Mesenteric fat pad (tissue), 1 donor: ENCODE measurements at places on chromosomes 7 and 10.
A peak's percentile ranks its signal among the peaks of the same experiment; 100 is the strongest.

DNA sequence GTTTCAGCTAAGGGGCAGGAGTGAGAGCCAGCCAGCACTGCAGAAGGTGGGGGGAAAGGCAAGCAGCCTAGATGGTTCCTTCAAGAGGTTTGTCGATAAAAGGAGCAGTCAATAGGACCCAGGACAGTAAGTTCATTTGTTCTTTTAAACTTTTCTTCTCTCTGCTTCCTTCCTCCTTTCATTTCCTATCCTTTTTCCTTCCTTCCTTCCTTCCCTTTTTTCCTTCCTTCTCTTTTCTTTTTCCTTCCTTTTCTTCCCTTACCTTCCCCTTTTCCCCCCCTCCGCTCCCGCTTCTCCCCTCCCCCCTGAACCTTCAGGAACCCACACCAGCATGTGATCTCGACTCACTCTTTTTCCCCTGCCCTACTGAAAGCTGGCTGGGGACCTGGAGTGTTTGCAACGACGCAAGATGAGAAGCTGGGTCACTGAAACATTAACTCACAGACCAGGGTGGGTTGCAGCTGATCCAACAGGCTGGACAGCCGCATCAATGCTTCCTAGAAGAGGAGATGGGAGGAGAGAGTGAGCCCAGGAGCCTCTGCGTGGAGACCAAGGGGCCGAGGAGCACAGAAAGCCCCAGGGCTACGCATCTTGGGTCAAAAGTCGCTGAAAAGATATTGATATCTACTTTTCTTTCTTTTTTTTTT, 103.4 kb upstream of the SDK1 start:
- peak; percentile 26 for DNase-seq

GRCh38 chr7:139776486-139777132, 1.2 kb downstream of the HIPK2 start:
- no peak for DNase-seq

- no peak for DNase-seq
These were observed 76.2 kb upstream of the NMT2 start for GRCh38 chr10:15244635-15245197.

GRCh38 chr10:13816195-13816925, 229.6 kb downstream of the PRPF18 start:
- DNase-seq, result no peak

DNA sequence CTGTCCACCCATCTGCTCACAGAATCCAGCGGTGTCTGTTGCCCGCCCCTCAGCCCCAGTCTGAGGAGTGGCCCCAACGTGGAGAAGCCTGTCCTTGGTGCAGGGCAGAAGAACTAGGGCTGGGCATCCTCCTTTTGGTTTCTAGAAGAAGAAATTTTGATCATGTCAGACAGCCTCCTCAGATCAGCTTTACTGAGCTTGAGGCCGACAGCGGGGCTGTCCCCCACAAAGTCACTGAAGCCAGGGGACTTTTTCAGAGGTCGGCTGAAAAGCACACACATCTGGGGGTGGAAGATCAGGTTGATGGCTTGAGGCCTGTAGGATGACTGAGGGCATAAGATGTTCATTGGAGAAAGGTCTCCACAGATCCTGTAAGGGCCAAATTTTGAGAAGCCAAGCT, 767.9 kb downstream of the GRID1 start:
- no peak for DNase-seq
